Right renal pelvis (tissue), 4 donors: ENCODE measurements at places on chromosomes 5 and 9. TPM values are rescaled to one million over a fixed set of nuclear protein-coding genes. Genes with fewer than 3 reads are reported as not detected.
A peak's percentile ranks its signal among the peaks of the same experiment; 100 is the strongest.

Gene ESM1
- polyA plus RNA-seq, result 16.2 TPM

Gene MEF2C
- 40.8 TPM for polyA plus RNA-seq

Gene SEMA6A
- 51.7 TPM for polyA plus RNA-seq

Gene ACTBL2
- polyA plus RNA-seq, result not detected

Gene C9orf43
- polyA plus RNA-seq, result 0.47 TPM

Gene MEGF10
- polyA plus RNA-seq, result 1.1 TPM

Gene GOLM1
- 164 TPM for polyA plus RNA-seq

Gene BTNL9
- polyA plus RNA-seq, result 12.1 TPM

Gene CCL27
- polyA plus RNA-seq, result 0.46 TPM

Gene DND1
- 0.29 TPM for polyA plus RNA-seq

Gene FAM221B
- not detected for polyA plus RNA-seq

Gene FCN1
- 3.2 TPM for polyA plus RNA-seq

Gene CARTPT
- polyA plus RNA-seq, result not detected

- DNase-seq, result no peak
Measured at GRCh38 chr5:151208481-151208914, 15.4 kb downstream of the CCDC69 start.

DNA sequence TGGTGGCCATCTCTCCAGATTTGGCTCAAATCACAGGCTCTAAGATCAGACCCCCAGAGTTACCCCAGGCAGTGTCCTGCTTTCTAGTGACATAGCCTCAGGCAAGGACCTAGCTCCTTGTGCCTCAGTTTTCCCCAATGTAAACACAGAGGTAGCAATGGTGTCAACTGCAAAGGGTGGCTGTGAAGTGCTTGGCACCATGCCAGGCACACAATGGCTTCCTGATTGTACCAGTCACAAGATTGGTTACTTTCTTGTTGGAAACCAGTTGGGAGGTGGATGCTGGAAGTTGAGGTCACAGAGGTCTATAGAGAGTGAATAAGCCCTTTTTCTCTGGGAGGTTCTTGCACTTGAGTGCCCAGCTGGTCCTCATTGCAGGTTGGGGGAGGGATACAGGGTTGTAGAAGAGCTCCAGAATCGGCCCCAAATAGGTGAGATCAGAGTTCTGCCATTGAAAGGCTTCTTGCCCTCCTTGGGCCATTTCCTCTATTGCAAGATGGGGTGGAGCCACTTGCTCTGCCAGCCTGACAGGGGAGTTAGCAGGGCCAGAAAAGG is 2.3 kb downstream of the STKLD1 start:
- DNase-seq, result no peak

- no peak for DNase-seq
Measured at GRCh38 chr5:32842813-32843530, 131.9 kb downstream of the NPR3 start.

DNA sequence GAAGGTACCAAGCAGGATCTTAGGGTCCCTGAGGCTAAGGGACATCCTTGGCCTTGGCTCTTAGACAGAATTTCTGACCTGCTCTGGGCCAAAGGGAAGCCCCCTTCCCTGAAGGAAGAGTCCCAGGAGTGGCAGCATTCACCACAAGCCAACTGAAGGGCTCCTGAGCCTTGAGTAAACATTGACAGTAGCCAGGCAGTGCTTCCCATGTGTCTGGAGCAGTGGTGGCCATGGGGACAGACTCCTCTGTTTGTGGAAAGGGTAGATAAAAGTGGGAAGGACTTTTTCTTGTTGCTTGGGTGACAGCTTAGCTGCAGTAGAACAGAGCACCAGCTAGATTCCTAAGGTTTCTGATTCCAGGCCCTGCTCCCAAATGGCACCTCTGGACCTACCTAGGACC is 61.4 kb upstream of the VLDLR start:
- DNase-seq, result no peak

- DNase-seq, result no peak
Measured at GRCh38 chr9:133370685-133371084, 5.2 kb downstream of the SURF4 start.

- no peak for DNase-seq
Measured at GRCh38 chr5:163730206-163730756, 224.9 kb downstream of the MAT2B start.

GRCh38 chr5:67636091-67636490 is 439.5 kb upstream of the CD180 start:
- DNase-seq, result no peak

DNA sequence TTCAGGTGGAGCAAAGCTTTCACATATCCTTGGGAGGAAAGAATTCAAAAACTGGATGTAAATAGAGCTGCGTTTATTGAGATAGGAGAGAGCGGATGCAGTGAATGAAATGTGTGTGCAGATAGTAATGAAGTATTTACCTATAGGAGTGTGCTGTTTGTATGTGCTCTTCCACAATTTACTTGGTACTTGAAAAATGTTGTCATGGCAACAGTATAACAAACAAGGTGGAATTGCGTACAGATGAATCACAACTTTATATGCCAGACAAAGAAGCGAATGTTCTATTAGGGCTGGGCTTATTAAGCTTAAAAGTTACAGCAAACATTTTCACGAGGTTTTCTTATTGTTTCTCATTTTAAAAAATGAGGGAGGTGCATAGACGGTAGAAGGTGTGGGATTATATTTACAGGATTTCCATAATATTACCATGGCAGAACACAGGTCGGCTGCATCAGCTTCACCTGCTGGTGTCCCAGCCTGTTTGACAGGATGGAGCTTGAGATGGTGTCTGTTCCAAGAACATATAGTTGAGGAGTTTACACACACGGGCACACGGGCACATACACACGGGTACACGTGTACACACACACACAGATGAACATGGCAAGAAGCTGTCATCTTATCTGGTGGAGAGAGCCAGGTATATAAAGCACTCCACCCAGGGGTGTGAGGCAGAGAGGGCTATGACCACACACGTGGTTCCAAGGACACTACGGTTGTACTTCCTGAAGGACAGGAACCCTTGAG is 155.7 kb downstream of the RMI1 start:
- DNase-seq, result no peak

GRCh38 chr5:143605403-143606005 is 202.0 kb upstream of the NR3C1 start:
- no peak for DNase-seq

DNA sequence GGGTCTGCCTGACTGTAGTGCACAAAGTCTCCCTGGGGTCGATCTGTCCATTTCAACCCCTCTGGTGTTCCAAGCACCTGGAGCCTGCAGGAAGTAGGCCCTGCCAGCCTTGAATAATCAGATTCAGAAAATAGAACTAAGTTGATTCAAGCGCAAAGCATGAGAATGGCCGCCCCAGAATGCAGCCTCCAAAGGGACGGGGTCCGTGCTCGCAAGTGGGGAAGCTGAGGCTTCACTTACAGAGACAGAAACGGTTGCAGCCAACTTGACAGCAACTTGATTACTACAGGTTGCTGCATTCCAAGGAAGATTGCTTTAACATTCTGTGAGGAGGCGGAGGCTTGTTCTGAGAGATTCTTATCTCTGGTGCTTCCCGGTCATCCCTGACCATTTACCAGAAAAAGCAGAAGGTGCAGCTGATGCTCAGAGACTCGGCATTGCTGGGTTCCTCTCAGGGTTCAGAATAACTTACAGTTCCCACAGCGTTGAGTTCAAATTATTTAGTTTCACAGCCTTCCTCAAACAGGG is 14.9 kb upstream of the LRRC14B start:
- DNase-seq, result no peak

GRCh38 chr9:125074976-125075375 is 68.4 kb downstream of the SCAI start:
- no peak for DNase-seq

DNA sequence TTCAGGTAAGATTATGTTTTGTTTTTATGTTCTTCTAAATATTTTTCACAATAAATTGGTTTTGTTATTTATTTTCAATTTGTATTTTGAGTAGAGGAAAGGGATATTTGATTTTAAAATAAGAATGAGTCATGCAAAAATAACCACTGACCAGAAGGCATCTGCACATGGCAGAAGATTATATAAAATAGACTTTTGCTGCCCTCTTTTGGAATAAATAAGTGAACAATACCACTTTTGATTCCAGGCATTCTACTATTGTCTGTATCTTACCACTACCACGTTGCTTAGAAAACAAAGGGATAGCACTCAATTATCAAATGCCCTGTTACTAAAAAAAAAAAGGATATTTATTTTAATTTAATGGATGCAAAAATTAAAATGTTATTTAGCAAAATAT is 227.3 kb upstream of the ITGA1 start:
- DNase-seq, result no peak

DNA sequence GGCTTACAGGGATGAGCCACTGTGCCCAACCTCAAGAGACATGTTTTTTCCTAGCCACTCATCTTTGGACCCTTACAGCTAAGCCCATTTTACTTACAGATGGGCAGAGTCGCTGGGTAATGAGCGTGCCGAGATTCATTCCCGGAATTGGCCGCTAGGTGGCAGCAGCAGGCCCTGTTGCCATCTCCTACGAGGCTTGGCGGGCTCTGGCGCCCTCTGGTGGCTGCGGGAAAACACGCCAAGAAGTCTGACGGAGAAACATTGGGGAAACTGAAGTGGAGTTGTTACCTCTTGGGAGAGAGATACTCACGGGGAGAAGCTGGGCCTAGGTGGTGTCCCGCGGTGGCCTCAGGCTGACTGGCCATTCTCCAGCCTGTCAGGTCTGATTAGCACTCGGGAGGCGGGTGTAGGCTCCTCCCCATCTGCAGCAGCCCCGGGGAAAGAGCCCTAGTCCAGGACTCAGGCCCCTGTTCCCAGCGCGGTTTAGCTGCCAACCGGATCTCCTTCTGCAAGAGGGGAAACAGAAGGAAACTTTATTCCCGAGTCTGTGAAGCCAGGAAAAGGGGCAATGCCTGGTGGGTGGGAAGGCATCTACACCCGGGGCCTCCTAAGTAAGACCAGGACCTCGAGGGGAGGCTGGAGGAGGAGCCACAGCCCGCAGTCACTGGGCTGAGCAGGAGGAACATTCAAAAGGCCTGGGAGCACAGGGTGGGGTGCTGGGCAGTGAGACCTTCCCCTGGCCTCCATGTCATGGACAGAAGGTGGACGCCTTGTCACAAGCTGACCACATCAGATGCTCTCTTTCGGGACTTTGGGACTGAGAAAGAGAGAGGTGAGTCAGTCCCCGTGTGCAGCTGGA is 9.7 kb downstream of the PTGES2 start:
- DNase-seq, result peak; percentile 78

DNA sequence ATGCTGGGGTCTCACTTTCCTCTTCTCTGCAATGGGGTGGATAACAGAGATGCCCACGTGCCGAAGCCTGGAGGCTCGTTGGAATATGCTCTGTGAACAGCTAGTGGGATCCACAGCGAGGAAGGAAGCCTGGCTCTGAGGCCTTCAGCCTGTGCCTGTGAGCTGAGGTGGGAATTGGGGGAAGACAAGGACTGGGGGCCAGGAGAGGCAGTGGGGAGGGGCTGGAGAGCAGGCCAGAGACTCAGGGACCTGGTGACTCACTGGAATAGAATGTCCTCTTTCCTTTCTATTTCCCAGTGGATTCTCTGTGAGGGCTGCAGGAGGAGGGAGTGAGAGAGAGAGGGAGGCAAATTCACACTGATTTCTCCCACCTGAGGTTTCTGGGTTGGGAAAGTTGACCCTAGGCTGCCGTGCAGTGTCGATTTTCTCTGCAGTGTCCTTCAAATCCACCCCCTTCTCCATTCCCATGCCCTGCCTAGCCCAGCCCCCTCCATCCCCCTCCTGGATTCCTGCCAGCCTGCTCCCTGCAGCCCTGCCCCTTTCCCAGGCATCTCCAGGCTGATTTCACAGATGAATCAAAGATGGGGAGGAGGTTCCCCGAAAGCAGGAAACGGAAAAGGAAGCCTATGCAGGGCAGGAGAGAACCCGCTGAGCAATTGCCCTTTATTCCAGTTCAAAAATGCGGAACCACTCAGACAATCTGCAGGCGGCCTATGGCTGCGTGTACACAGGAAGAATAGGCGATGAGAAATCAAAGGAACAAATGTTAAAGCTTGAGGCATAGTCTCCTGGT is 1.4 kb upstream of the SPAAR start:
- no peak for DNase-seq

- no peak for DNase-seq
Measured at GRCh38 chr9:90773617-90774016, 28.0 kb upstream of the SYK start.
